Activated CD8-positive, alpha-beta memory T cell treated with anti-CD3 and anti-CD28 coated beads for 1 hour (primary cell): ENCODE measurements at places on chromosomes 1 and 21.

DNA sequence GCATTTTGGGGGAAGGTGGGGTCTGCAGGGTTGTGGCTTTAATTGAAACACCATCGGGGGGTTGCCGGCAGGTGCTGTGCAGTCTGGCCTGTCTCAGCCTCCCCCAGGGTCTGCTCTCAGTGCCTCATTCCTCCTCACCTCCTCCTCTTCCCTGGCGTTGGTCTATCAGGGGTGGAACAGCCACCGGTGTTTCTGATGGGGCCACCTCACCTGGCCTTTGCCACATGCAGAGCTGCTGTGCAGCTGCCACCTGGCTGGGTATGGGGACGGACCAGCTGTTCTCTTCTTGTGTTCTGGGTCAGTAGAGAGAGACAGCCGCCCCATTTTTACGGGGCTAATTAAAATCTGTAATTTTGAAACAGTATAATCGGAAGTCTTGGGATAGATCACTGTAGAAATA lies 53.9 kb downstream of the SPSB1 start:
- DNase-seq, result no peak

- no peak for DNase-seq
Measured at GRCh38 chr1:21665711-21666575, 3.2 kb downstream of the RAP1GAP start.

DNA sequence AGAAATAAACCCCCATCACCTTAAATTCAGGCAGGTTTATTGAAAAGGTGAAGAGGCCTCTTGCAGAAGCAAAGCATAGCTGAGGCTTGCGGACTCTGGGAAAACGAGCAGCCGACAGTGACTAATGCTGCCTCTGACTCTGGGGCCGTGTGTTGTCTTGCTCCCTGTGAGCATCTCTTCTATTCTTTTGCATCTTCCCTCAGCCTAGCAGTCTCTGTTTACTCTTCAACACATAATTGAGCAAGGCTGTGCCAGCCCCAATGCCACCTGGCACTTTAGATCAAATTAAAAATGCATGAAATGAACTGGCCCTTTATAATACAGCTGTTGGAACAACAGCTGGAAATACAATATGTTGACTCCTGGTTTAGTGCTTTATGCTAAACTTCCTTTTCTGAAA lies 18.4 kb upstream of the REG4 start:
- DNase-seq, result no peak

- peak; percentile 37 for DNase-seq
Measured at GRCh38 chr1:161738627-161739287, 10.8 kb upstream of the DUSP12 start.

GRCh38 chr1:97923811-97924210 lies 3.0 kb upstream of the DPYD start:
- no peak for DNase-seq

DNA sequence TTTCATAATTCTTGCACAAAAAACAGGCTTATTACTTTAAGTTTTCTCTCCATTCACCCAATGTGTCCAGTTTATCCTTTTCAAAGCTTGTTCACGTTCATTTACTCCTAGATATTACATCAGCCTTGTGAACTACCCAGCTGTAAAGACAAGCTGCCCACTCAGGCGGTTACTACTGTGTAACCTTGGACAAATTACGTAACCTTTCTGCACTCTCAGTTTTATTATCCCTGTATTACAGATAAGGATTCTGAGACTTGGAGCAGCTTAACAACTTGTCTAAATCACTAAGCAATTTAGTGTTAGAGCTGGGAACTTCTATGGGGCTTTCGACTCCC lies 20.5 kb upstream of the LPAR3 start:
- no peak for DNase-seq

DNA sequence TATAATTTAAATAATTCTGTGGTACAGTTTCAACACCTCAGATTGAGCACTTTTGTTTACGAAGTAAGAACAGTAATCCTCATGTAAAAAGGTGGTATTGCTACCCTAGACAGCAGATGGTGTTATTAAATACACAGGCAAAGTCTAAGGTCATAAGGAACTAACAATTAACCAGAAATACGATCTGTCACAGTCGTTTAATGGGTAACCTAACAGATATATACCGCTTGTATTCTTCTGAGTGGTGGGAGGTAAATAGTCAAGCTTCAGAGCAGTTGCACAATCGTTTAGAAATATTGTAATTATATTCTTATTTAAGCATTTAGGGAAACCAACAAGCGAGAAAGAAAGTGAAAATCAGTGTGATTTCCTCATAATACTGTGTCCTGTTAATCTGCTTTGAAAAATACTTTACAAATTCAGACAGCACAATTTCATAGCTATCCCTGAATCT lies 9.8 kb upstream of the IRF2BP2 start:
- no peak for DNase-seq

GRCh38 chr21:33943293-33943692 lies 27.7 kb upstream of the ATP5PO start:
- no peak for DNase-seq
